ENCODE measurements at places on chromosomes 1 and 21.

DNA sequence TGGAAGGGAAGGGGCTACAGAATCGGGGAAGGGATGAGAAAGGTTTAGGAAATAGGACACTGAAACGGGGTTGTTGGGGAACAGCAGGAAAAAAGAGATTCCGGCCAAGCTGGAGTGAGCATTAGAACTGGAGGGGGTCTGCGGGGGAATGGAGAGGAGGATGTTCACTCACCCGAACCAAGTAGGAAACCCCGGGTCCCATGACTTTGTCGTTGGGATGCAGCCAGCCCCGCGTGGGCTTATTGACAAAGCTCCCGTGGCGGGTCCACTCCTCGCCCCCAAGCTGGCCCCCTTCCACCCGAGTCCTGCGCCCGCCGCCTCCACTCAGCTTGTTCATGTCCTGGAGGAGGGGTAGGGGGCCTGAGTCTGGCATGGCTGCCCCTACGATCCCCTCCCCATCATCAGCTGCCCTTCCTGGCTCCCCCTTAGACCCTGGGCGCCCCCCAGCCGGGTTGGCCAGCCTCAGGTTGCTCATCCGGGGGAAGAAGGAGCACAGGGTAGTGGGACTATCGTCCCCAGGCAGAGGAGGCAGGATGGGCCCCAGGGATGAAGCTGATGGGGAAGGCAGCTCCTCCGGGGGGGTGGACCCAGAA, 591 bp downstream of the SHC1 start:
- DNase-seq: no peak

DNA sequence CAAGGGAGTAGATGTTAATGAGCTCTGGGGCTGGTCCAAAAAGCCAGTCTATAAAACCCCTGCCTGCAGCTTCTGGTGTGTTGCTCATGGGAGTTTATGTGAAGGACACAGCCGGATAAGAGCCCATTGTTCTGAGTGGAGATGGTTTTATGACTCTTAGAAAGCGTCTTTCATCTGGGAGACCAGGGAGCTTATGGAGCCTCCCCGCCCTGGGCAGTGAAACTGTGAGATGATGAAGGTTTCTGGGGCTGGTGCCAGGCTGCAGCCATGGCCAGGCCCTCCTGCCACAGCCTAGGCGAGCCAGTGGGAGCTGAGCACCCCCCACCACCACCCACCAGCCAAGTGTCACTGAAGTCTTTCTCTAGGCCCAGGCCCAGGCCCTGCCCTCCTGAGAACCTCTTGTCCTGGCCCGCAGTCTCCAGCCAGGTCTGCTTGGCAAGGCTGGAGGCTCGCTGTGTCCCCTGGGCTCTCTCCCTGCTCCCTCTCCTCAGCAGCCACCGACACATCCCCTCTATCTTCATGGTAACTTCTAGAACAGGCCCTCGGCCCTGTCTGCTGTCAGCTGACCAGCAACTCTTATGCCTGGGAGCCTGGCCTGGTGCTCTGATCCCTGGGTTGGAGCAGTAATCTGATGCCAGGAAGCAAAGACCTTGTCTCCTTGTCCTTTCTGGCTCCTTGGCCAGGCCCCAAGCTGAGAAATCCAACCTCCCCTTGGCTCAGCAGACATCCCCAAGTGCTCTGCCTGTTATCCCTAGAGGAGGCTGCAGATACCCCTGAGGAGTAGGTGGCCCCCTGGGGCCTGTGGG, 7.6 kb upstream of the ARHGEF10L start:
- DNase-seq: peak; percentile 13

- no peak for DNase-seq
Observed at GRCh38 chr1:231465051-231465450, 43.0 kb upstream of the EGLN1 start.

DNA sequence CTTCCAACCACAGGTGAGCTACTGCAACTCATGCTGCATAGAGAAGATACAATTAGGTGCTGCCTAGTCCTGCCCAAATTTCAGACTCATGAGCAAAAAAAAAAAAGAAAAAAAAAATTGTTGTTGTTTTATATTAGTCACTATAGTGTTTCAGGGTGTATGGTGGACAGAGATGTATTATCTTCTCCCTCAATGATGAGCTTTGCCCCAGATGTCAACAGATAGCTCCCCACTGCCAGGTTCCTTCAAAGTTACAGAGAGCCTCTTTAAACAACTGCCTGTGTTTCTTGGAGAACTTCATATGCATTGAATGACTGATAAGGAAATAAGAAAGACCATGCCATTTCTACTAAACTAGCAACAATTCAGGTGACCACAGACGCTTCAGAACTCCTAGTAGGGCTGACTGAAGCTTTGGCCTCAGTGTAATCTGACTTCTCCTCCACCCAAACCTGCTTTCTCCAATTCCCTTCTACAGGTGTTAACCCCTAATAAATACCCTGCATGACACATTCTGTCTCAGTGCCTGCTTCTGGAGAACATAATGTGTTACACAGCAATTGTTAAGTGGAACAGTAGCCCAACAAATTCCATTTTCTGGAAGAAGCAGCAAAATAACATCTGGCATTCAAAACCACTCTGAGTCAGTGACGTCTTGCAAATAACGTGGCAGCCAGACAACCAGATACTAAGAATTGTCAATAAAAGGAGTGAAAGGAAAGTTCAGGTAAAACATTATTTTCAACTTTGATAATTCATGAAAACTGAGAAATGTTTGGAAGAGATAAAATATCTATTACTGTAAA, 147.7 kb downstream of the CDC42BPA start:
- DNase-seq: no peak

GRCh38 chr1:204660509-204660908, 25.0 kb downstream of the LRRN2 start:
- DNase-seq: no peak

GRCh38 chr21:46650476-46651098, 15.1 kb downstream of the PRMT2 start:
- no peak for DNase-seq

DNA sequence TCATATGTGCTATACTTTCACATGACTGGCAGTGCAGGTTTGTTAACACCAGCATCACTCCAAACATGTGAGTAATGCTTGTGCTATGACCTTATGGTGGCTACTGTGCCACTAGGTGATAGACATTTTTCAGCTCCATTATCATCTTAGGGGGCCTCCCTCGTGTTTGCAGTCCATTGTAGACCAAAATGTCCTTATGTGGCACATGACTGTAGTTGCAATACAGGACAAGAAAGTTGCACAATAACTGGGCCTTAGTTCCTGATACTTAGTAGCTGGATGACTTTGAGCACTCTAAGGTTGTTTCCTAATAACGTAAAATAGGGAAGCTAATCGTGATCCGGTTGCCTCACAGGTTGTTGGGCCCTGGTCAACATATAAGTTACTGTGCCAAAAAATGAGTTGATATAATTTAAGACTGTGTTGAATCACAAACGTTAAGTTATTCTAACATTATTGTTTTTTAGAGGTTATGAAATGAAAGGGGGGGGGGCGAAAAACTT, 511 bp upstream of the SNX27 start:
- no peak for DNase-seq

DNA sequence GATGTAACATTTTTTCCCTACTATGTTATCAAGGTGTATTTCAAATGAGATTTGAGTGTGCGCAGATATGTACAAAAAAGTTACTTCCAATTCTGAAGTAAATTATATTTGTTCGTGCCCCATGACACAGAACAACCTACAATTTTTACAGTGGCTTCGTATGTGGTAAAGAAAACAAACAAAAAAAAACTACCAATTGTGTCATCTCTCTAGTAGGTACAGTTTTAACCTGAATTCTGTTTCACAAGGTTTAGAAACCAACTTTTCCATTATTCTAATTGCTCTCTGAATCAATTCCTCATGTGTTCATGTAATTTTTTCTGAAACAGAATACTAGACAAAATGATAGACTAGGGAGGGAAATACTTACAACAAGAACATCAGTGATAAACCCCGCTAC, 7.4 kb downstream of the SCAF4 start:
- DNase-seq: no peak
